ENCODE measurements at places on chromosomes 5 and 9.

- peak; percentile 40 for DNase-seq
- H3K36me3 ChIP-seq = no peaks in the 10 kb centered on the region
- H3K27ac ChIP-seq = peak overlapping the region; percentile 18
Observed at GRCh38 chr5:57298985-57299491, 125.2 kb downstream of the GPBP1 start.

DNA sequence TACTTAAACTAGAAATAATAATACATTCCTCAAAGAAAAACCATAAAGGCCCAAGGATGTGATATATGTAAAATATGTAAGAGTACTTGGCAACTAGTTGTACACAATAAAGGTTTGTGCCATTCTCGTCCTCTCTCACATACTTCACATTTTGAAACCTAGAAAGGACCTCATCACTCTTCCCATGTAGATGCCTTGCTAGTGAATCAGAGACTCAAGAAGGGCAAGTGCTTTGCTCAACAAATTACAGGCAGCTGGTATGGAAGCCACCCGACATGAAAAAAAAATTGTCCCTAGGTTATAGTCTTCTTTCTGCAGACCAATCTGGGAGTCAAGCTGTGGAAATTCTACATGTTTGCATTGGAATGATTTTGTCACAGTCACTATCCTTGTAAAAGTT lies 31.7 kb downstream of the ADRB2 start:
- no peaks in the 10 kb centered on the region for H3K36me3 ChIP-seq
- no peak overlapping the region for H3K27ac ChIP-seq
- DNase-seq = no peak
- peaks cover 8% of the 10 kb centered on the region for H3K4me1 ChIP-seq
- H3K4me3 ChIP-seq = no peak overlapping the region
- H3K27me3 ChIP-seq = peaks cover 11% of the 10 kb centered on the region

DNA sequence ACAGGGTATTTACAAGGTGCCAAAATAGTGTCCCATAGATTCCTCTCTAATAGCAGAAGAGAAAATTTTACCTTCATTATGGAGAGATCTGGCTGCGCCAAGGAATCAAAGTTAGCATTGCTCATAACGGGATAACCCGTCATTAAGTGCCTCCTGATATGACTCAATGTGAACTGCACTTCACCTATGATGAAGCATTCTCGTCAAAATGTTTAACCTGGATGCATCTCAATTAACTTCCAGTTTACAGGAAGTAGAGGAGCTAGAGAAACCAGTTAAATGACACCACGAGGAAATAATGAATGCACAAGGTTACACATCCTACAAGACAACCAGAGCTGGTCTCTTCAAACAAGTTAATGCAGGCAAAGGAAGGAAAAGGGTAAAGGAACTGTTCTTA lies 17.2 kb downstream of the FBXW11 start:
- DNase-seq = peak; percentile 27
- peaks cover 39% of the 10 kb centered on the region for H3K36me3 ChIP-seq
- no peak overlapping the region for H3K4me3 ChIP-seq
- H3K4me1 ChIP-seq = peaks cover 18% of the 10 kb centered on the region

- no peaks in the 10 kb centered on the region for H3K36me3 ChIP-seq
- DNase-seq = no peak
- no peaks in the 10 kb centered on the region for H3K4me1 ChIP-seq
- no peaks in the 10 kb centered on the region for H3K27me3 ChIP-seq
Observed at GRCh38 chr5:167812871-167813270, 478.6 kb upstream of the WWC1 start.

GRCh38 chr5:134911285-134912206 lies 6.6 kb downstream of the PCBD2 start:
- peaks cover 22% of the 10 kb centered on the region for H3K36me3 ChIP-seq
- no peaks in the 10 kb centered on the region for H3K27me3 ChIP-seq

DNA sequence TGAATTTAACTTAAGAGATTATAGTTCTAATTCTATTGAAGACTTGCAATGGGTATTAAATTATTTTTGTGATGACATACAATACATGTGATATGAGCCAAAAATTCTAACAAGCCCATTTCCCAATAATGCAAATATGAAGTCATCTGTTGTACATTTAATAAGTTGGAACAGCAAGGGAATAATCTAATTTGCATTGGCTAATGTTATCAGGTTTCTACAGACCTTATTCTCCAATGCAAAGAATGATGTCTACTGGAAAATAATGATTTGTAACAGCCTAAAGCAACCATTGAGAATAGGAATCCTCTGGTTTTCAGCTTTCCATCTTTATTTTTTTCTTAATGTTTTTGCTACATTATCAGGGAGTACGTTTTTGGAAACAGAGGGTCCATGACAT lies 89.1 kb upstream of the MINAR2 start:
- H3K27ac ChIP-seq = no peak overlapping the region
- H3K36me3 ChIP-seq = no peaks in the 10 kb centered on the region
- no peaks in the 10 kb centered on the region for H3K4me1 ChIP-seq
- H3K4me3 ChIP-seq = no peak overlapping the region
- DNase-seq = no peak
- H3K27me3 ChIP-seq = no peaks in the 10 kb centered on the region
